ENCODE measurements at places on chromosomes 1 and 21. TPM values are rescaled to one million over a fixed set of nuclear protein-coding genes. Genes with fewer than 3 reads are reported as not detected.

The CRYZ gene
- 26.9 TPM for total RNA-seq

The SERPINC1 gene
- not detected for total RNA-seq

The OR4F29 gene
- not detected for total RNA-seq

The RIPK4 gene
- total RNA-seq: 28.0 TPM

The RCAN3 gene
- 15.0 TPM for total RNA-seq

The MROH9 gene
- total RNA-seq: not detected

The SCAMP3 gene
- 47.0 TPM for total RNA-seq

The MIB2 gene
- total RNA-seq: 97.4 TPM

The MX2 gene
- total RNA-seq: 0.34 TPM

Data from nasal cavity respiratory epithelium epithelial cell of viscerocranial mucosa (primary cell).